Ascending aorta (tissue), 2 donors: ENCODE measurements at places on chromosomes 5 and 9.

DNA sequence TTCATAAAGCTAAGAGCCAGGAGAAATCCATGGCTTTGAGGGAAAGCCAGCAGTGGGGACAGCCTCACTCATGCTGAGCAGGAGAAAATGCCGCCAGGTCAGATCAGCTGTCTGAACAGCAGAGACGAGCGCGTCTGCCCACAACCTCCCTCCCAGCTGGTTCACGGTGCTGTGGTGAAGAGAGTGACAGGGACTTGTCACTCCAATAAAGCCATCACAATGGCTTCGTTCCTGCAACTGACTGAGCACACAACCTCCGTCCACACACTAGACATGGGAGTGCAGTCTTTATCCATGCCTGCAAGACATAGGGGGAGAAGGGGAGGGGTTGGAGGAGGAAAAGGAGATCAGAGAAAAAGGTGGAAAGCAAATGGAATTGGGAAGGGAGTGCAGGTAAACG lies 206.9 kb downstream of the GABBR2 start:
- no peaks in the 10 kb centered on the region for H3K4me1 ChIP-seq
- no peak overlapping the region for H3K4me3 ChIP-seq

DNA sequence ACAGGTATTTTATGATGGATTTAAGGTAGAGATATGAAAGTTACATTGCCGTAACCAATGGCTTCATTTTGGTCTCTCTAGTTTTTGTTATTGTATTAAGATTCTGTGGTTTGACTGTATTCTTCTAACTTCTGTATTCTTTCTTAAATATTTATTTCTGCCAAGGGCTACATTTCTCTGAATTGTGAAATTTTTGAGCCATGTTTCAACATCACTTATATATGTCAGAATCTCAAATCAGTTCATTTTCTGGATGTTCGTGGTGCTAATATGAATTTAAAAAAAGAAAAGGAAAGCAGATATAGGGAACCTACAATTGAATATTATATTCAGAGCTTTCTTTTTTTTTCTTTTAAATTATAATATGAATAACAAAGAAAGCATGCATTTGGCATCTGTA lies 142.7 kb downstream of the ANXA1 start:
- H3K4me1 ChIP-seq = no peaks in the 10 kb centered on the region
- no peak overlapping the region for H3K27ac ChIP-seq
- H3K36me3 ChIP-seq = no peaks in the 10 kb centered on the region
- no peaks in the 10 kb centered on the region for H3K27me3 ChIP-seq
- no peak overlapping the region for H3K4me3 ChIP-seq
- no peak for DNase-seq

DNA sequence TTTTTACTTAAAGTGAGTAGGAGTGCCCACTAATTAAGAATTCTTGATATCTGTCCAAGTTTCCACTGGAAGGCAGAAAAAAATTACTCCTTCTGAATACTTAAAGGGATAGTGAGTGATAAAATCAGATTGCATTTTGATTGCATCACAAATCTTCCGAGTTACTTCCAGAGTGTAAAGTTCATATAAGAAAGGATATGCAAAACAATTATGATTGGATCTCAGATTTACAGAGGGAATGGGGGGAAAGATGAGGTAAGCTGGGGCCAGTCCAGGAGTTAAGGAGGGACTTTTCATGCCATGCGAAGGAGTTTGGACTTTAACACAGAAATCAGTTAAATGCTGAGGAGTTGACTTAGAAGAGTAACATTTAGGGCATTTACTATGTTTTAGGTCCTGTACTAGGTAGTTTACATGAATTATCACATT lies 9.3 kb upstream of the RNF145 start:
- no peak for DNase-seq
- H3K4me1 ChIP-seq = no peaks in the 10 kb centered on the region
- H3K27ac ChIP-seq = no peak overlapping the region
- H3K36me3 ChIP-seq = no peaks in the 10 kb centered on the region
- no peaks in the 10 kb centered on the region for H3K27me3 ChIP-seq
- no peak overlapping the region for H3K4me3 ChIP-seq

DNA sequence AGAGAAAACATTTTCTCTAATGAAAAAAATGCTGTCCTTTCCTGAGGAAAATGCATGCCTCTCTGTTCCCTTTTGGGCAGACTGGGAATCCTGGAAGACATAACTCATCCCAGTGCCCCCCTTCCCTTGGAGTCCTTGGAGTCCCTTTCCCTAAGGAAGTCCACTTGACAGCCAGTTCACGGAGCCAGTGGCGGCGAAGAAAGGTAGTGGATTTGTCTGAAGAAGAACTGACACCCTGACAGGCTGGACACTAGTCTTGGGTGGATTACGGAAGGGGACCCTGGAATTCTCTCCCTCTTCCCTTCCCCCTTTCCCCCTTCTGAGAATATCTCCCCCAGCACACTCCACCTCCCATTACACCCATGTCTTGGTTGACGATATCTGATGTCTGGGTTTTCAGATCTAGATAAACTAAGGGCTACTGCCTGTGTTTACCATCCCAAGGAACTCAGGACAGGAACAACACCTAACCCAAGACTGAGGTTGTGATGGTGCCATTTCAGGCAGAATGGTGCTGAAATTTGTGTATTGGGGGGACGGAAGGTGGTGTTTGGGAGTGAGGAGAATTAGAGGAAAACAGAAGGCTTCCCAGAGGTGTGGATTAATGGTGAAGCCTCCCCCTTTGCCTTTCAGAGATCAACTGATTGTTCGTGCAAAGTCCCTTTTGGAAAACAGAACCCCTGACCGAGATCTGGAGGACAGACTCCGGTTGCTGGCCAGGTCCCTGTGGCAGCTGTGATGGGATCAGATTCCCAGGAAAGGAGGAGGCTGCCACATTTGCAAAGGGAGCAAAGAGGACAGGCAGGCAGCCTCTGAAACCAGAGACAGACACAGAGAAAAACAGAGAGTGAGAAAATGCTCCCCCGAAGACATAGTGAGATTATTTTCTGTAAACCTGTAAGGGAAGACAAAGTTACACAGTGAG lies 704 bp downstream of the SPARC start:
- H3K27ac ChIP-seq = peak overlapping the region; percentile 93
- peaks cover 5% of the 10 kb centered on the region for H3K4me1 ChIP-seq
- H3K27me3 ChIP-seq = no peaks in the 10 kb centered on the region
- DNase-seq = no peak
- peak overlapping the region; percentile 76 for H3K4me3 ChIP-seq
- H3K36me3 ChIP-seq = peaks cover 4% of the 10 kb centered on the region

DNA sequence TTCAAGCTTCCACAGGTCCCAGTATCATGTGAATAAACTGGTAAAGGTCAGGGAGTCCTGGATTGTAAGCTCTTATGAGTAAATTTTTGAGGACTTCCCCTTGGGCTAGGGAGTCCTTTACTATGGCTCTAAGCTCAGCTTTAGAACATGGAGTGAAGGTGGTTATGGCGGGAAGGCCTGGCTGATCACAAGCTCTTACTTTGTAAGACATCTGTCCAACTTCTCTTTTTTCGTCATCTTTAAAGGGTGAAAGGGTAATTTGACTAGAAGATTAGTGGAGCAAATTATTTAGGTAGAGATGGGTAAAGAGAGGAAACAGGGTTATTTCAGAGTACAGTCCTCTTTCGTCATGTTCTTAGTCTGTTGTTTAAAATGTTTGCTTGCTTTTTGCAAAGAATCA lies 155.4 kb downstream of the AOPEP start:
- DNase-seq = no peak
- H3K27me3 ChIP-seq = no peaks in the 10 kb centered on the region
- H3K4me1 ChIP-seq = peaks cover 5% of the 10 kb centered on the region

GRCh38 chr9:78267889-78268288 lies 29.0 kb upstream of the PSAT1 start:
- H3K27ac ChIP-seq = no peak overlapping the region
- H3K4me3 ChIP-seq = no peak overlapping the region
- H3K36me3 ChIP-seq = peaks cover 3% of the 10 kb centered on the region
- H3K4me1 ChIP-seq = no peaks in the 10 kb centered on the region

GRCh38 chr9:16545639-16546038 lies 324.8 kb downstream of the BNC2 start:
- DNase-seq = no peak
- no peak overlapping the region for H3K27ac ChIP-seq
- H3K36me3 ChIP-seq = no peaks in the 10 kb centered on the region
- H3K4me1 ChIP-seq = no peaks in the 10 kb centered on the region
- no peaks in the 10 kb centered on the region for H3K27me3 ChIP-seq

GRCh38 chr5:134114886-134115805 lies 665 bp downstream of the TCF7 start:
- H3K27me3 ChIP-seq = no peaks in the 10 kb centered on the region
- no peaks in the 10 kb centered on the region for H3K4me1 ChIP-seq
- no peaks in the 10 kb centered on the region for H3K36me3 ChIP-seq

DNA sequence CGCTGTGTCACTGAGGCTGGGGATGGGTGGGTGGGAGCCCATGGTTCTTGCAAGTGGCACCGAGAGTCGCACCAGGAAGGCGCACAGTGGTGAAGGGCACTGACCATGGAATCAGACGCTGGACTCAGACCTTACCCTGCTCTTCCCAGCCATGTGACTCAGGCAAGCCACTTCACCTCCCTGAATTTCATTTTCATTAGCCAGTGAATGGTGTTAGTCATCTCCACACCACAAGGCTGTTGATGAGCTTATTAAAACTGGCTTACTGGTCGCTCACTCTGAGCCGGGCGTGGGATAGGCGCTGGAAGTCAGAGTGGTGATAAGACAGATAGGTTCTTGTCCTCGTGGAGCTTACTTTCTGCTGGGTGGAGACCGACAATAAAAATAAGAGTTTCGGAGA lies 25.1 kb downstream of the FGF18 start:
- H3K27me3 ChIP-seq = no peaks in the 10 kb centered on the region
- DNase-seq = no peak
- H3K4me3 ChIP-seq = no peak overlapping the region
- H3K4me1 ChIP-seq = no peaks in the 10 kb centered on the region
- no peak overlapping the region for H3K27ac ChIP-seq

- H3K4me3 ChIP-seq = no peak overlapping the region
- DNase-seq = no peak
- H3K4me1 ChIP-seq = peaks cover 8% of the 10 kb centered on the region
- no peaks in the 10 kb centered on the region for H3K27me3 ChIP-seq
- H3K36me3 ChIP-seq = no peaks in the 10 kb centered on the region
Observed at GRCh38 chr5:154365823-154366222, 80.0 kb upstream of the SAP30L start.

- no peak overlapping the region for H3K27ac ChIP-seq
- no peaks in the 10 kb centered on the region for H3K4me1 ChIP-seq
- H3K27me3 ChIP-seq = no peaks in the 10 kb centered on the region
- DNase-seq = no peak
- no peak overlapping the region for H3K4me3 ChIP-seq
Observed at GRCh38 chr5:160970605-160971191, 118.7 kb upstream of the ATP10B start.

GRCh38 chr9:35164711-35165110 lies 2.9 kb downstream of the UNC13B start:
- no peak overlapping the region for H3K27ac ChIP-seq
- no peak overlapping the region for H3K4me3 ChIP-seq
- no peaks in the 10 kb centered on the region for H3K27me3 ChIP-seq
- DNase-seq = no peak

- no peak for DNase-seq
- no peak overlapping the region for H3K4me3 ChIP-seq
Observed at GRCh38 chr9:22976454-22976853, 529.8 kb downstream of the DMRTA1 start.

- H3K27ac ChIP-seq = peak overlapping the region; percentile 92
- H3K36me3 ChIP-seq = no peaks in the 10 kb centered on the region
- peaks cover 28% of the 10 kb centered on the region for H3K4me1 ChIP-seq
- DNase-seq = no peak
- H3K27me3 ChIP-seq = no peaks in the 10 kb centered on the region
Observed at GRCh38 chr9:127574072-127574993, 37.7 kb upstream of the STXBP1 start.

GRCh38 chr5:179153341-179153901 lies 93.2 kb downstream of the ZNF354C start:
- H3K4me3 ChIP-seq = no peak overlapping the region
- H3K36me3 ChIP-seq = no peaks in the 10 kb centered on the region
- H3K4me1 ChIP-seq = no peaks in the 10 kb centered on the region
- no peak for DNase-seq

DNA sequence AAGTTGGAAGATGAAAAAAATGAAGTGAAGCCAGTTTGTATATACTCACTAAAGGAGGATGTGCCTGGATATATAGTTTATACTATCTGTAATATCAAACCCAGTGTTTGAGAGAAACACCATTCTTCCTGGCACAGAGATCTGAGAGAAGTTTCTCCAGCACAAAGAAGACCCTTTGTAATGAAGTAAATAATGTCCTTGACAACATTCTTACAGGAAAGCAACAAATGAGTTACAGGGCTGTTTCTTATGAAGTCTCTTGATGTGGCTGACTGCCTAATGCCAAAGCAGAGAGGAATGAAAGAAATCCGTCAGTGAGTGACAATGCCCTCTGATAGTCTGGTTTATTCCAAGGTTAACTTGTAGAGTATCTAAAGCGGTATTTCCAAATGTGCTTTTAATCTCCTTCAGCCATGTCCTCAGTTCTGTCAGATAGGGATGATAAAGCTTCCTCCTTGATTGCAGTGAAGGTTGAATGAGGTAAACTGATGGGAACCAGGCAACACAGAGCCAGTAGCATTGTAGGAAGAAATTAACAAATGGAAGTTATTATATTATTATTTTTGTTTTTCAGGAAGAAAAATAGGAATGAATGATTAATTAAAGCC lies 123.1 kb upstream of the ZNF608 start:
- no peaks in the 10 kb centered on the region for H3K4me1 ChIP-seq
- H3K27me3 ChIP-seq = no peaks in the 10 kb centered on the region
- no peaks in the 10 kb centered on the region for H3K36me3 ChIP-seq
- no peak for DNase-seq
- H3K27ac ChIP-seq = no peak overlapping the region

DNA sequence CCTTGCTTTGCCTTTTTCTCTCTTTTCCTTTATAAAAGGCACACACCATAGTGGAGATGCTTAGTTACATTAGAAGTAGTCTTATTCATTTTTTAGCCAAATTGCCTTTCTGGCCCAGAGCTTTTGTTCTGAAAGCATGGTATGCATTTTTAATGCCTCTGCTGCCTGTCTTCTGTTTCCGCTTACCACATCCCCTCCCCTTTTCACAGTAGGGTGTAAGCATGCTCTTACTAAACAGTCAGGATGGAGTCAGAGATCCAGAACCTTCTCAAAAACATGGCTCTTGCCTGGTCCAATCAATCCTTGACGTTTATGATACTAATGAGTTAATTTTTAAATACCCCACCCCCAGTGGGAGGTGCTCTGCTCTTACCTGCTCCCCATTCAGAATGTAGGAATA lies 22.5 kb downstream of the PPP3R2 start:
- no peak overlapping the region for H3K27ac ChIP-seq
- peaks cover 3% of the 10 kb centered on the region for H3K36me3 ChIP-seq
- H3K4me3 ChIP-seq = no peak overlapping the region

- no peak overlapping the region for H3K27ac ChIP-seq
- H3K36me3 ChIP-seq = no peaks in the 10 kb centered on the region
- no peak for DNase-seq
- H3K4me1 ChIP-seq = no peaks in the 10 kb centered on the region
- no peaks in the 10 kb centered on the region for H3K27me3 ChIP-seq
- H3K4me3 ChIP-seq = no peak overlapping the region
Observed at GRCh38 chr5:84862132-84862531, 477.5 kb upstream of the EDIL3 start.

- peaks cover 10% of the 10 kb centered on the region for H3K36me3 ChIP-seq
- no peak for DNase-seq
- peaks cover 7% of the 10 kb centered on the region for H3K4me1 ChIP-seq
- H3K27ac ChIP-seq = peak within 1 kb of the TSS; percentile 64
- peak within 1 kb of the TSS; percentile 62 for H3K4me3 ChIP-seq
Observed at GRCh38 chr5:178590141-178590923, at the start of gene COL23A1. Gene COL23A1, minus strand, starts transcription at chr5:178590393.

- no peak overlapping the region for H3K4me3 ChIP-seq
- H3K4me1 ChIP-seq = no peaks in the 10 kb centered on the region
- H3K27ac ChIP-seq = no peak overlapping the region
- no peak for DNase-seq
- no peaks in the 10 kb centered on the region for H3K27me3 ChIP-seq
- H3K36me3 ChIP-seq = no peaks in the 10 kb centered on the region
Observed at GRCh38 chr9:19496321-19497050, 87.7 kb downstream of the ACER2 start.
